NCI-H510A (cell line): ENCODE measurements at places on chromosomes 4 and X.

GRCh38 chr4:165966833-165967232 lies 93.8 kb downstream of the TLL1 start:
- no peak for DNase-seq

- no peak for DNase-seq
Observed at GRCh38 chrX:9638871-9639270, 126.8 kb downstream of the GPR143 start.

- DNase-seq = no peak
Observed at GRCh38 chr4:134777606-134778005, 576.0 kb upstream of the PABPC4L start.

DNA sequence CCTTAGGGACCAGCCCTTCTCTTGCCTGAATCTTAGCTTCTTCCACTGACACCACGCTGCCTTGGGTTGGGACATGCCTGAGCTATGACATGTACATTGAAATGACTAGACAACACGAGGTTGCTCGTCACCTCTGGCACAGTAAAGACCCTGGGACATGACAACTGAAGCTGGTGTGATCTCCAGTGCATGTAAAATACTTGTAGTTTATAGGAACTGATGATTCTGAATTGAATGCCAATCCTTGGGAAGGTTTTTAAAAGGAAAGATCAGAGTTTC lies 100.7 kb upstream of the PGRMC2 start:
- no peak for DNase-seq

- DNase-seq = no peak
Observed at GRCh38 chrX:6262959-6263358, 34.3 kb upstream of the NLGN4X start.

DNA sequence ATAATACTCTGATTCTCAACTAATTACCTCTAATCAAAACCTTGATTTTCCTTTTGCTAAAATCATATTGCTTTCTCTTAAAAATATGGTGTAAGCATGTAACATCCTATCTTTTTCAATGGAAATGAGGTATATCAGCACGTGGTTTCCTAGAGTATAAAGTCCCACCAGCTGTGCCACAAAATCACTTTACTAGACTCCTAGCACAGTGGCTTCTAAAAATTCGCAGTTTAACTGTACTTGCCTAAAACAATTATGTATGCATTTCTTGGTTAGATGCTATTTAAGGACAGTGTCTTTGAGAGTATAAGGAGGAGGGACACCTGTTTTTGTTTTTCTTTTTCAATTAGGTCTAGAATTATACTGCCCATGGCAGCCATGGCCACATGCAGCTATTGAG lies 62.8 kb downstream of the GK start:
- no peak for DNase-seq

- DNase-seq = no peak
Observed at GRCh38 chrX:2316534-2316933, 184.2 kb downstream of the DHRSX start.

DNA sequence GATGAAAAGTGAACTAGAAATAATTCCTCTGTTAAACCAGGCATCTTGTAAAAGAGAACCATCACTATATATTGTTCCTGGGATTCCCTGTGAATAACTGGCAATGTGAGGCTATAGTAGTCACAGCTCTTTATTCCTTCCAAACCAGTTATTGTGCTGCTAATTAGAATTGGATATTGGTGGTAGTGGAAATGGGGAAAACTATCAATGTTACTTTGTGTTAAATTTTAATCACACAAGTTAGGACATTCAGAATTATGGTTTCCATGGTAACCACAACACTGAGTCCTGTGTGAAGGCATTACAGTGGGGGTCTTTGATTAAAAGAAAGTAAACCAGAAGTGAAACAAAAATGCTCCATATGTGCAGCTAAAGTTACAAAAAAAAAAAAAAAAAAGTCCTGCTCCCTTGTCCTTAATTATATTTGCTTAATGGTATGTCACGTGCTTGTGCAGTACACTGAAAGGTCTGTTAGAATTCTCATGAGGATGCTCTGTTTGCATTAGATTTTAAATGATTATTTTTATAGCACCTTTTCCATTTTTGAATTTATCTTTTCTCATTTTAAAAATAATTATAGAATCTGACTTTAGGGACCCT lies 200.4 kb downstream of the ADGRL3 start:
- no peak for DNase-seq

- no peak for DNase-seq
Observed at GRCh38 chr4:79920163-79920853, 152.7 kb downstream of the ANTXR2 start.

DNA sequence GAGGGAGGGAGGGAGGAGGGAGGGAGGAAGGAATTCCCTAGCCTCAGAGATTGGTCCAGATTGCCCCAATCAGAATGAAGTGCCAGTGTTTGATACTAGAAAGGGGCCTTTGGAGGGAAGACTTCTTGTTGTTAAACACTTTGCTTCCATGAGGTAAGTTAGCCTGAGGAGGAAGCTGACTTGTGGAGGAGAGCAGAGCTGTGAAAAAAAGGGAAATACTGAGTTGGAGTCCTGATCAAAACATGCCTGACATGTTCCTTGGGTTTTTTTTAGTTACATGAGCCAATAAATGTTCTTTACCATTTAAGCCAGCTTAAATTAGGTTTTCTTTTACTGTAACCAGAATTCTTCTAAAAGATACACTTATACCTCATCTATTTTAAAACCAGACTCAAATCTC lies 57.6 kb downstream of the GSX2 start:
- no peak for DNase-seq

- no peak for DNase-seq
Observed at GRCh38 chr4:78720994-78721677, 55.0 kb upstream of the BMP2K start.

DNA sequence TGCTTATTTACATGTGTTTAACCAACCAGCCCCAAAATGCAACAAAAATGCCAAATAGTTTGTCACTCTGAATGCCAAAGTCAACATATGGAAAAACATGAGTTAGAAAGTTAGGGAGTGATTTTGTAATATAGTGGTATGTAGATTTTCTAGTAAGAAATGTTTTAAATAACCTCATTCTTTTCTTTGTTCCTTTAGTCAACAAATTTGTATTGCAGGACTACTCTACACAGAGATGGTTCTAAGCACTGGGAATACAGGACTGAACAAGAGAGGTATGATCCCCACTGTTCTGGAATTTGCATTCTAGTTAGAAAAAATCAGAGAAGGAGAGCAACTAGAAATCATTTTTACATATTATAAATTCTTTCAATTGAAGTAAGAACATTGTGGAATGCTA lies 218.8 kb upstream of the ANXA10 start:
- no peak for DNase-seq

- DNase-seq = no peak
Observed at GRCh38 chrX:24485323-24485722, 20.2 kb downstream of the PDK3 start.

DNA sequence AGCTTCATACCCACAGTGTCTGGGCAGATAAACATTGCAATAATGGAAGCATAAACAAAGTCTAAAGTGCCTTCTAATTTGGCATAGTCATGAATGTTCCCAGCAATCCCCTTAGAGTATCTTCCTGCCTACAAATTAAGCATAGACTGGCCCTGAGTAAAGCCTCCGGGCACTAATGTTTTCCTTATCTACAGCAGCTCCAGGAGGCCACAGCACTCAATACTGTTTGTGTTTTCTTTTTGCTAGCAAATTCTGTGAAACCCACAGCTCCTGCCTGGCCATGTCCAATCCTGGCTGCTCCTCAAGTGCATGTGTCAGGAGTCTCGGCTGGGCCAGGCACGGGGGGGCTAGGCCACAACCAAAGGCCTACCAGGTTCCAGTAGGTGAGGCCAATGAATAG lies 102.7 kb upstream of the TBC1D9 start:
- no peak for DNase-seq

- DNase-seq = no peak
Observed at GRCh38 chr4:80876810-80877209, 153.7 kb upstream of the BMP3 start.

DNA sequence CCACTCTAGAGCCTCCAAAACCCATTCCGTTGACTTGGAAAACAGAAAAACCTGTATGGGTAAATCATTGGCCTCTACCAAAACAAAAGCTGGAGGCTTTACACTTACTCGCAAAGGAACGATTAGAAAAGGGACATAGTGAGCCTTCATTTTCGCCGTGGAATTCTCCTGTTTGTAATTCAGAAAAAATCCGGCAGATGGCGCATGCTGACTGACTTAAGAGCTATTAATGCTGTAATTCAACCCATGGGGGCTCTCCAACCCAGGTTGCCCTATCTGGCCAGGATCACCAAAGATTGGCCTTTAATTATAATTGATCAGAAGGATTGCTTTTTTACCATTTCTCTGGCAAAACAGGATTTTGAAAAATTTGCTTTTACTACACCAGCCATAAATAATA lies 60.8 kb downstream of the ZNF732 start:
- DNase-seq = no peak

DNA sequence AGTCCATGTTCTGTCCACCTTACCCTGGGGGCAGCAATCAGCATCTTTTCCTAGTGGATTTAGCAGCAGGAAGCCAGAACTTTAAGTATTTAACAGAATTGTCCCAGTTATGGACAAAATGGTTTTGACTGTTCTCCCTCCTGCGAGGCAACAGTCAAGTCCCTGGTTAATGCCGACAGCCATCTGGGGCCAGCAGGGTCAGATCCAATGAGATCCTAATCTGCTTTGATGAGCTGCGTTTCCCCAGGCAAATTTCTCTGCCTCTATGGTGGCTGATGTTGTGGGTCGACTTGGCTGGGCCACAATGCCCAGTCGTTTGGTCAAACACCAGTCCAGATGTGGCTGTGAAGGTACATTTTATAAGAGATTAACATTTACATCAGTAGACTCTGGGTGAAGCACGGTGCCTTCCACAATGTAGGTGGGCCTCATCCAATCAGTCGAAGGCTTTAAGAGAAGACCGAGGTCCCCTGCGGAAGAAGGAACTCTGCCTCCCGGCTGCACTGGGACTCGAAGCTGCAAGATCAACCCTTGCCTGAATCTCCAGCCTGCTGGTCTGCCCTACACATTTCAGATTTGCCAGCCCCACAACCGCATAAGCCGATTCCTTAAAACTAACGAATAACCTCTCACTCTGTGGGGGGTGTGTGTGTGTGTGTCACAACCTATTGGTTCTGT lies 89.0 kb upstream of the C4orf50 start:
- DNase-seq = no peak

DNA sequence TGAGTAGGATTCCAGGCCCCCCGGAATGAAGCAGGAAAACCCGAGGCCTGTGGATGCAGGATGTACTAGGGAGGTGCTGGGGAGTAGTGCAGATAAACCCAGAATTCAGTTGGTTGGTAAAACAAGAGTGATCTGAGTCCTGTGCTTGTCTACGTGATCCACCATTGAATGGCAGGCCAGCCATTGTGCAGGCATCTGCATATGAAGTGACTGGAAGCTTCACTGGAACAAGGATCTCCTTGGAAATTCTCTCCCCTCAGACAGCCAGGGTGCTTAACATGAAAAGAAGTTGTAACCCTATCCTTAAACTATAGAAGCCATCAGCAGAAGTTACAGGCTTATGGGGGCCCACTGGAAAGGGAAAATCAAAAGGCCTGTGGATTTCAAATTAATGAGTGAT lies 656 bp upstream of the GSPT2 start:
- no peak for DNase-seq

DNA sequence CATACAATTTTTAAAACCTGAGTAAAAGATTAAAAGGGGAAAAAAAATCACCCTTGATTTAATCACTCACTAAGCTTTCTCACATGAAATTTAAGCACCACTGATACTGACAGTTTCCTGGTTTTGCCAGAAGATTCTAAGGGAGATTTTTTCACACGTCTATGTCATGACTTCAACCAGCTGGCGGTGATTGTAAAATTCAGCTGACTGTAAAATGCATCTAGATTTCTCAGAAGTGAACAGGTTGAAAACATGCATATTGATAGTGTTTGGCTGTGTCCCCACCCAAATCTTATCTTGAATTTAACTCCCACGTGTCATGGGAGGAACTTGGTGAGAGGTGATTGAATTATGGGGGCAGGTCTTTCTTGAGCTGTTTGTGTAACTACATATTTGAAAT lies 566.8 kb downstream of the PCDH18 start:
- no peak for DNase-seq

DNA sequence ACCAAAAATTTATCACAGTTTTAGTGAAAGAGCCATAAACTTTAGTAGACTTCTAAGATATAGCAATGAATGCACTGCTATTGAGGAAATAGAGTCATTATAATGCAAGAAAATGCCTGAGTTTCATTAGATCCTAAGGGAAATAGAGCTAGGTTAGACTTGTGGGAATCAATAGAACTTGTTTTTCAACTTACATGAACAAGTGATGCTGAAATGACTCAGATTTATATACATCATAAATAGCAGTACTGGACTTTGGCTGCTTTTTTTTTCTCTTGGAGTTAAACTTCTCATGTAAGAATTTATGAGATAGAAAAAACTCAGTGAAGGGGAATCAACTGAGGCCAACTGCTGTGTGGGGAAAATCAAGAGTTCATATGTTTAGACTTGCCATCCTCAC lies 216.5 kb upstream of the AADAT start:
- no peak for DNase-seq

DNA sequence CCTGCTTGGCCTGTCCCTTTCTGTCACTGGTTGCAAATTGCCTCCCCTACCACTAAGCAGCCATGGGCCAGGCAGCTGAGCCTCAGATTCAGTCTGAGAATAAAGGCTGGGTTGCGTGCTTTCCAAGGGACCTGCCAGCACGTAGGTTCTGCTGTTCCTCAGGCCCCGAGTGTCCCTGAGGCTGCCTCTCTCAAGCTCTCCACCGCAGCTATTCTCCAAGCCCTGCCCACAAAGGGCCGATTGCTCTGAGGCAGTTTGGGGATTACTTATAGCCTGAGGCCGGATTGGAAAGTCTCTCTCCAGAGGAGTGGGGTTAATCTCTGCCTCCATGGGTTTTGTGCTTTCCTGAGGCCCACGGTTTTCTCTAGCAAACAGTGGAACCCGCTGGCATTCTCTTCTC lies 590.7 kb downstream of the BCOR start:
- no peak for DNase-seq

GRCh38 chr4:26821031-26821430 lies 39.6 kb upstream of the STIM2 start:
- no peak for DNase-seq

- no peak for DNase-seq
Observed at GRCh38 chr4:78205591-78205990, 148.5 kb downstream of the FRAS1 start.

- DNase-seq = no peak
Observed at GRCh38 chrX:1274786-1275185, 6.2 kb downstream of the CSF2RA start.

DNA sequence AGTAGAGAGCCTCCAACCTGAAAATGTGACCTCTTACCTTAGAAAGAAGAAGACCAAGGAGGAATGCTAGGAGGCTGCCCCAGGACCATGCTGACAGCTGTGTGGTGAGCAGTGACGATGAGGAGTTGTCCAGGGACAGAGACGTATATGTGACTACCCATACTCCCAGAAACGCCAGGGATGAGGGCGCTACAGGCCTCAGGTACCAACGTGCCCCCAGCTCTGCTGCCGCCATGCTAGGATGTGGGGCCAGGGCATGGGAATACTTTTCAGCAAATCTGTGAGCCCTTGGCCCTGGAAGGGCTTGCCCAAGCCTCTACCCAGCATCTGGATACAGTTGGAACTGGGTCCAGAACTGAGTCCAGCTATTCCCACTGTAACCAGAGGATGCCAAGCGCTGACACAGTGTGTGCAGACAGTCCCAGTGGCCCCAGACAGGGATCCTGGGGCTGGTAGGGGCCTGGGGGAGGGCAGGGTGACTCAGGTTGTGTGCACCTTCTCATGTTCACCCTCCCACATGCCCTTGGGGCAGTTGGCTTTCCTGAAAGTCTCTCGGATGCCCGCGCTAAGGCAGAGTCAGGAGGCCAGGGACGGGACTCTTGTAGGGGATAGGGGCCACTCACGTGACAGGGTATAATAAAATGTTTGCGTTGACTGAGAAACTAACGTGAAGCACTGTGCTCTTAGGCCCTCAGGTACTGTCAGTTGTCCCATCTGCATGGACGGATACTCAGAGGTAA lies 23.9 kb upstream of the FAM193A start:
- no peak for DNase-seq
